Thymus (tissue), 14 donors: ENCODE measurements at places on chromosomes 5 and 9. TPM values are rescaled to one million over a fixed set of nuclear protein-coding genes. Genes with fewer than 3 reads are reported as not detected.

DNA sequence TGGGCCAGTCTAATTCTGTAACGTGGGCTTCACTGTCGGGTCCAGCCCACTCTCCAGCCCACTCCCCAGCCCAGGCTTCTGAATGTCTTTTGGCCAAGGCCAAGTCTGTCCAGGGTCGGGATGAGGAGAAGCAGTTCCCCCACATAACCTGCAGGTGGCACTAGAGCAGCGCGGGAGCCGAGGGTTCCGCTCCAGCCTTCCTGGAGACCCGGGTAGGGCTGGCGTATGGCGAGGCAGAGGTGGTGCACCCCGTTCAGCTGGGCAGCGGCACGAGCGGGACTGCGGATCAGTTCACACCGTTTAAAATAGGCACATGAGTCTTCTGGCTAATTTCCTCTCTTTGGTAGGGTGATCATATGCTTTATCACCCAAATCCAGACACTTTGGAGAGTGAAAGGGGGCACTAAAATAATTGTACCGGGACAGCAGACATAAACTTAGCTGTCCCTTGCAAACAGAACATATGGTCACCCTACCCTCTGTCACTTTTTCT is 185.9 kb downstream of the MSX2 start:
- no peak for DNase-seq

GRCh38 chr5:10854506-10855277 is 93.7 kb upstream of the DAP start:
- no peak for DNase-seq

DNA sequence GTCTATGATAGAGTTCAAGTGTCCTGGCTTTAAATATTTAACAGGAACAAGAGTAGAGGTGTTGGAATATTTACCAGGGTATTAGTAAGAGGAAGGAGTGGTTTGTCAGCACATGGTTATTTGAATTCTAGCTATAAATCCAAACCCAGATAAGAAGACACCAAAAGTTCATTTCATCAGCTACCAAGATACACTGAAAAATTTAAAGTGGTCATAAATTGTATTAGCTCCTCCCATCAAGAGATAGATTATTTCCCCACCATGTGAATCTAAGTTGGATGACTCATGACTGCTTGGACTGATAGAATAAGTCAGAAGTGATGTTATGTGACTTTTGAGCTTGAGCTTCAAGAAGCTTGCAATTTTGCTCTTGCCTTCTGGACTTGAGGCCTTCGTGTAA is 72.1 kb upstream of the GRAMD2B start:
- no peak for DNase-seq

- no peak for DNase-seq
Measured at GRCh38 chr5:59149271-59149670, 566.4 kb downstream of the RAB3C start.

DNA sequence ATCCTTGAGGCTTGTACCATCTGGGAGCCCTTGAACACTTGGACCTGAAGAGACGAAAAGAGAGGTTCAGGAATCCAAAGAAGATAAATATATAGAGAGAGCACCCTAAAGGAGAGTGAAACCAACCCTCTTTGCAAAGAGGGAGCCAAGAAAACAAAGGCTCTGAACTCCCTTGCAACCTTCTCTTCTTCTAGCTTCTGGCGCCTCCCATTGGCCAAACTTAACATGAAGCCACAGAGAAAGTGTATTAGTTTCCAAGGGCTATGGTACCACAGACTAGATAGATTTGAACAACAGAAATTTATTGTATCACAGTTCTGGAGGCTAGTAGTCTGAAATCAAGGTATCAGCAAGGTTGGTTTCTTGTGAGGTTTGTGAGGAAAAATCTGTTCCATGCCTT is 175.1 kb downstream of the HCN1 start:
- DNase-seq = no peak

GRCh38 chr9:84285381-84285780 is 55.2 kb downstream of the SLC28A3 start:
- no peak for DNase-seq

GRCh38 chr9:136133959-136134484 is 15.3 kb upstream of the TMEM250 start:
- DNase-seq = no peak

DNA sequence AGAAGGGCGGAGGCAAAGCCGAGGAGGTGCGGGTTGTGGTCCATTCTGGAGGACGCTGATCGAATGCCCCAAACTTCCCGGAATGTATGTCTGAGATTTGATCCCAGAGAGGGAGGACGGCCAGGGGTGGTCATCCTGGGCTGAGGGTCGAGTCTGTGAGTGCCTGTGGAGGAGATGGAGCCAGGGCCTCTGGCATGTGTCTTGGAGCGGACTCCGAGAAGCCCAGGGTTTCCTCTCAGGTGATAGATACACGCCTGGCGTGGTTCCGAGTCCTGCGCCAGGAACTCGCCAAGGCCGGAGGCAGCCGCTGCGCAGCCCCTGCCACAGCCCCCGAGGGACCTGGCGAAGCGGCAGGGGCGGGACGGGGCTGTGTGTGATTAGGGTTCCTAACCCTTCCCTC is 363 bp downstream of the ZNF454 start:
- DNase-seq = no peak

- no peak for DNase-seq
Measured at GRCh38 chr5:140205216-140205615, 30.2 kb downstream of the CYSTM1 start.

DNA sequence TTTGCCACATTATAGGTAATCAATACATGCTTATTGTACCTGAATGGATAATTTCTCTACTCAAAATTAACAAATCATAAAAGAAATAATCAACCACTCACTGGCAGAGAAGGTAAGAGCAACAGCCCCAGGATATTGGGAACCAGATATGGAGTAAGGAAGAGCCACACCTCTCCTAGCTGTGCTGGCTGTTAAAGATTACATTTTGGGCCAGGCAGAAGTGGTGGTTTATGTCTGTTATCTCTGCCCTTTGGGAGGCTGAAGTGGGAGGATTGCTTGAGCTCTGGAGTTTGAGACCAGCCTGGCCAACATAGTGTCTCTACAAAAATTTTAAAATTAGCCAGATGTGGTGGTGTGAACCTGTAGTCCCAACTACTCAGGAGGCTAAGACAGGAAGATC is 56.4 kb downstream of the BHMT start:
- DNase-seq = no peak

GRCh38 chr5:78269088-78269703 is 25.3 kb downstream of the AP3B1 start:
- no peak for DNase-seq

The IFNA13 gene
- total RNA-seq = not detected

The EGR1 gene
- 7.1 TPM for total RNA-seq

The NME5 gene
- total RNA-seq = 1.2 TPM

The FRMPD1 gene
- 0.14 TPM for total RNA-seq

The TICAM2 gene
- total RNA-seq = 1.8 TPM

The C9orf85 gene
- 12.0 TPM for total RNA-seq

The PCDHGA10 gene
- total RNA-seq = 0.61 TPM
